Left renal cortex interstitium (tissue), 4 donors: ENCODE measurements at places on chromosomes 1 and 21. TPM values are rescaled to one million over a fixed set of nuclear protein-coding genes. Genes with fewer than 3 reads are reported as not detected.

CFAP45 gene
- 5.2 TPM for polyA plus RNA-seq

SLC6A9 gene
- polyA plus RNA-seq, result 5.6 TPM

DNA sequence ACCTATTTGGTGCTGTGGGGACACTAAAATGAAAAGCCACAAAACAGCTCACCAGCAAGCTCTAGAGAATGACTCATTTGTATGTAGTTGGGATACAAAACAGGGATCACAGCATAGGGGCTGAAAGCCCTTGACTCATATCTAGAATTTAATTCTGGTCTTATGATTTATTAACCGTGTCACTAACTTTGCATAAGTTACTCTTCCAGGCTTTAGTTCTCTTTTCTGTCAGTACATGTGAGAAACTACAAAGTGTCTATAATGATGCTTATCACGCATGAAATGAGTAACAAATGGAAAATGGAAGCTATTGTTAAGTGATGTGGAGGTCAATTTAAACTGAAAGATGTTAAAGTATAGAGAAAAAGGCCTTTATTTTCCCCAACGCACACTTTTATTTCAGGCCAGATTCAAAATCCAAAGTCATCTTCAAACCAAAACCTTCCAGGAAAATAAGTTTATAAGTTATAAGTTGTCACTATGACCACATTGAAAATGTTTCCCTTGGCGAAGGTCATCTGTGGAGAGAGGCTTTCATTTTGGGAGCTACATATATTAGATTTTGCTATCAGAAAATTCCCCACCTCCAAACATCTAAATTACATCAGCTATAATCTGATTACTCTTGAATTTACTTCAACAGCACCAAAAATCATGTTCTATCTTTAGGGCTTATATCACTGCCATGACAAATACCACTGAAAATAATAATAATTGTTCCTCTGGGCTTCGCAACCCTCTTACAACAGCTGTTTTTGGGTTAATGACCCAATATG, 430.5 kb downstream of the MRPL39 start:
- DNase-seq, result no peak

- no peak for DNase-seq
Observed at GRCh38 chr1:193729429-193729828, 543.0 kb upstream of the B3GALT2 start.

DNA sequence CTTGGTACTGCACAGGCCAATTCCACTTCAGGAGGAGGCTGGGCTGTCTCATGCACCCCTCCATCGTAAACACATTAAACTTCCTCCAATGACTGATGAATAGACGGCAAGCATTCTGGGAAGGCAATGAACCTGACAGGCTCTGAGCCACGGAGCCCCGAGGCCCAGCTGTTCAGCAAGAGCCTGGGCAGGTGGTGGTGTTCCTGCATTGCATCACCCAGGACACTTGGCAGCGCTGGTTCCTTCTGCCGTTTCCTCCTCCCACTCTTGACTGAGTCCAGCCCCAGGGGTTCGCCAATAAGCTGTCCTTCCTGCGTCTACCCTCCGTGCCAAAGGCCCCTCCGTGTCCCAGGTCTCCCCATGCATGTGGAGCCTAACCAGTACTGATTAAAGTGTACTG, 109.8 kb downstream of the JAK1 start:
- no peak for DNase-seq
